ENCODE measurements at places on chromosomes 2 and 18.

DNA sequence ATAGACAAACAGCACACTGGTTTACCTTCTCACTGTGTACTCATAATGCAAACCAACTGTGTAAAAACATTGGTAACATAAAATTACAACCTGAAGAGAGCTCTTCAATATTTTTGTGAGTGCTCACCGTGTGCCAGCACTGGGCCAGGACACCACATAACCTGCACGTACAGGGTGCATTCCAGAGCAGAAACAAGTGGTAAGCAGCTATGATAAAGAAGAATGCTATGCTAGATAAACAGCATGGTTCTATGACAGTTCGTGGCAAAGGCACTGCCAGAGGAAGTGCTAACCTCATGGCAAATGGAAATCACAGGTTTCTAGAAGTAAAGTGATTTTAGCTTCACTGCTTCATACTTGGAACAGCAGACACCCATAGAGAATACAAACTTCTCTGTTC, 343.5 kb downstream of the MTX2 start:
- no peak for DNase-seq

- peak; percentile 53 for DNase-seq
Observed at GRCh38 chr2:20580690-20581437, 70.0 kb downstream of the HS1BP3 start.

DNA sequence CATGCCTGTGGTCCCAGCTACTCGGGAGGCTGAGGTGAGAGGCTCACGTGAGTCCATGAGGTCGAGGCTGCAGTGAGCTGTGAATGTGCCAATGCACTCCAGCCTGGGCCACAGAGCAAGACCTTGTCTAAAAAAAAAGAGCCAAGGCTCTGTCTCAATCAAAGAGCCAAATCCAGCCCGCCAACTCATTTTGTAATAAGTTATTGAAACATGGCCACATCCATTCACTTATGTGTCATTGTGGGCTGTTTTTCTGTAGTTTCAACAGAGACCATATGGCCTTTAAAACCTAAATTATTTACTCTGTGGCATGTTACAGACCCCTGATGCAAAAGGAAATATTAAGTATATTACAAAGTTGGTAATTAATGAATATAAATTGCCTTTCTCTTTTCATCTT, 60.8 kb downstream of the GPR39 start:
- no peak for DNase-seq

GRCh38 chr2:176407706-176408105, 138.5 kb downstream of the MTX2 start:
- DNase-seq, result no peak

GRCh38 chr2:201957091-201957490, 76.6 kb upstream of the FZD7 start:
- DNase-seq, result no peak

DNA sequence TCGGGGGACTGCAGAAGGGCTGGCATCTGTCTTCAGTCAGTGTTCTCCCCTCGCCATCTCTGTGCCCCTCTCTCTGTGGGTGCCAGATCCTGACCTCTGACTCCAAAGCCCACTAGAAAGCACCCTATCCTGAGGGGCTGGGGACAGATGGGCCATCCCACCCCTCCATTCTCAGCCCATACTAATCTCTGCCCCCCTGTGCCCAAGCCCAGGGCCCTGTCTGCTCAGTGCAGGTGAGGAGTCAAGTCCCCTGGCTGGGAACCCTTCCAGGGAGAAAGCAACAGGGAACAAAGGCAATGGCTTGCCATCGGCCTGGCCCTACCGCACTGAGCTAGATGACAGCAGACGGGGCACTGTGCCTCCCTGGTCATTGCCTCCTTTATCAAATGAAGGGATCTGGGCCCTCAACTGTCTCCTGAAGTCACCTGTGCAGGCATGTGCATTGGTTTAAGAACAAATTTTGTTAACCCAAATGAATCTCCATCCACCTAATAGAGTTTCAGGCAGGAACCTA, 42.7 kb upstream of the ID2 start:
- no peak for DNase-seq

GRCh38 chr2:65116645-65117044, 13.3 kb downstream of the RAB1A start:
- DNase-seq, result no peak

DNA sequence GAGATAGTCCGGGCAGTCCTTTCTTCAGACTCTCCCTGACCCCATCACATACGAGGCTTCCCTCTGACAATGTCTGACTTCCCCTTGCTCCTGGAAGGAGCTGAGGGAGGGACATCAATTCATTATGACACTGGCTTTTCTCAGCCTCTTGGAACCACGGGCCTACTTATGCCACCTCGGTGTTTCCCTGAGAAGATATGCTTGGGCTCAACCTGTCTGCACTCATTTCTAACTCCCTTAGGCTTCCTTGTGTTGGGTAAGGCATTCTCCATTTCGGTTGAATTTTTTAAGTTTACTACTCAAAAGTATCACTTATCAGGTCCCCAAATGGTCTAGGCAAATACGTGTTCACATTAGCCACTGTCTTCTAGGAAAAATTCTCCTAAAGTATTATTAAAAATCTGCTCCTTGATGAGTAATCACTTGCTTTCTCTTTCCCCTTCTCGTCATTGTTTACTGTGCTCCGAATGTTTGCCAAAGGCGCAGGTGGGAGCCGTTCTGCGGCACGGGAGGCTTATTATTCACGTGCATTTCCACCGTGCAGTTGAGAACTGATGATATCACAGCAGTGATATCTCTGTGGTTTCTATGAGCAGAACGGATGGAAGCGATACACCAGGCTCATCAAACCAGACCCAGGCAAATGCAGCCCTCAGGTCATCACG, 33.1 kb downstream of the ARL4C start:
- no peak for DNase-seq

GRCh38 chr2:201918616-201919307, 112.4 kb downstream of the CDK15 start:
- no peak for DNase-seq

DNA sequence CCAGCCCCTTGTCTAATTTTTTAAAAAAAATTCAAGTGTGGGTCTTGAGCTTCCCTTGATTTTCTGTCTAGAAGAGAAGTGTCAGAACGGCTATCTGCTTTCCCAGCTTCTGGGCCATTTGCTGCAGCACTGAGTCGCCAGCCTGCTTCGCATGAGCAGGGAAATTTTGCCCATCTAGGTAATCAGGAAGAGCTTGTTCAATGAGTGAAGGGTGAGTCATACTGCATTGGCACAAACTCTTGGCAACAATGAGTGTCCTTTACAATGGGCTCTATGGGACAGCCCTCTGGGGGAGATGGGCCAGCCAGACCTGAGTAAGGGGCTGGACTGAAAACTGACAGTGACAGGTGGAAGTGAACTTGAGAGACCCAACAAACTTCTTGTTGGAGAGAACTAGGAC, 2.4 kb upstream of the RNF144A start:
- no peak for DNase-seq

DNA sequence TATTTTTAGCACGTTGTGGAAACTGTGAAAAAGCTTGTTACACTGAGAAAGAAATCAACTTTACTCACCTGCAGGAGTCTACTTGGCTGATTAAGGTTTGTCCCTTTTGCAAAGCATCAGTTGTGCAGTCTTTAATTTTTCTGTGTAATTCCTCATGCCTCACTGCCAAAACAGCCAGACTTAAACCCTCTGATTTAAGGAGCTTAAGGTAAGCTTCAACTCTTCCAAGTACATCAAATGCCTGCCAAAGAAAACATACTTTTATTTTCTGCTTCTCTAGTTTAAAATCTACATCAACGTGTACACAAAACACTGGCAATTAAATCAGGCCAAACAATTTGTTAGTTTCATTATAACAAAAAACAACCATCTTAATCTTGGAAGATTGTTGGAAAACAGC, 98.0 kb upstream of the TTN start:
- DNase-seq, result no peak

DNA sequence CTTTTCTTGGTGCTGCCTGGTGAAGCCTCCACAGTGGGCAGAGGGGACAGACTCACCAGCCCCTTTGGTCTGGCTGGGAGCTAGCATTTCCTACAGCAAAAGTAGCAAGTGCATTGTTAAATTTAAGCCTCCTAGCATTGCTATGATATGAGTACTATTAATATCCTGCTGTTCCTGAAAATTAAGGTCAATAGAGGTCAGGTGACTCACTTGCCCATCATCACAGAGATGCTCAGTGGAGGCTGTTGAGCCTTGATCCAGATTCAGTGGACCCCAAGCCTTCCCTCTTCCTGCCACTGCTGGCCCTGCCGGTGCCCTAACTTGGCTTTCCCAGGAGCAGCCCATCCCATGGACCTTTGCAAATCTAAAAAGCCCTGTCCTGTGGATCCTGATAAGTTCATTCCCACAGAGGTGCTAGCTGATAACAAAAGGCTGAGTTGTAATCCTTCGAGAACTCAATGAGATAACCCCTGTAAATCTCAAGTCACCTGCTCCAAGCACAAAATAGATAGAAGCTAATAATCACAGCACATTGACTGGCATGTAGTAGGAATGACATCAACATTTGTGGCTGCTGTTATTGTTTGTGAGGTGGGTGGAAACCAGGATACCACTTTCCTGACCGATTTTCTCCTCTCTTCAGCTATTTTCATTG, 84.4 kb downstream of the THNSL2 start:
- DNase-seq, result no peak

GRCh38 chr2:83565181-83565580, 893.9 kb downstream of the SUCLG1 start:
- DNase-seq, result no peak

GRCh38 chr2:63796796-63797195, 44.9 kb upstream of the UGP2 start:
- DNase-seq, result no peak

GRCh38 chr2:164974221-164974620, 18.9 kb upstream of the SLC38A11 start:
- DNase-seq, result no peak

DNA sequence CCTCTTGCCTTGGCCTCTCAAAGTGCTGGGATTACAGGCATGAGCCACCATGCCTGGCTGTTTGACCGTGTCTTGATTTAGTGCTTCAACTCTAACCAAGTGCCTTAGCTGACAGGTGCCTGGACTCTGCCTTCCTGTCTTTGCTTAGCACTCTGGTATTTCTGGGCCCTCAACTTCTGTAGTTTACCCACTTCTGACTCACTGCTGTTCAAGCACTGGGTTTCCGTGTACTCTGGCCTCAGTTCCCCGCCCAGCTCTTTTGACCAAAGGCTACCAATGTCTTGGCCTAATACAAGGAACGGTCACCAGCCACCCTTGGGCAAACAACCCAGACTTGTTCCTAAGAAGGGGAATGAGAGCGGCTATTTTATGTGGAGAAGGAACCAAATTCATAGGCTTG, 35.7 kb upstream of the CABLES1 start:
- no peak for DNase-seq

DNA sequence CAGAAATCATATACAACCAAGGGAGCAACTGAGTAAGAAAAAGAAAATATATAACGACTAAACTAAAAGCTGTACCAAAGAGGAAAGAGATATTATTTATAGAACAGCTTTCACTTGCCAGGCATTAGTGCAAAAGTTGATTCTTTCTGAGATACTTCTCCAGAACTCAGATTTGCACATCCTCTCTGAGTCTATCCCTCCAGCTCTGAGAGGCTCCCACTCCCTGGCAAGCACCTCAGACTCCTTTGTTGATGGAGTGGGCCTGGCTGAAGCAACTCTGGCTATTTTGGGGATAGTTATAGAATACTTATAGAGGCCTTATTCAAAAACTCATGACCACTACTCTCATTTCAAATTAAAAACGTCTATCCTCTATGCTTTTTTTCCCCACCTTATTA, 501.6 kb upstream of the TNP1 start:
- no peak for DNase-seq

DNA sequence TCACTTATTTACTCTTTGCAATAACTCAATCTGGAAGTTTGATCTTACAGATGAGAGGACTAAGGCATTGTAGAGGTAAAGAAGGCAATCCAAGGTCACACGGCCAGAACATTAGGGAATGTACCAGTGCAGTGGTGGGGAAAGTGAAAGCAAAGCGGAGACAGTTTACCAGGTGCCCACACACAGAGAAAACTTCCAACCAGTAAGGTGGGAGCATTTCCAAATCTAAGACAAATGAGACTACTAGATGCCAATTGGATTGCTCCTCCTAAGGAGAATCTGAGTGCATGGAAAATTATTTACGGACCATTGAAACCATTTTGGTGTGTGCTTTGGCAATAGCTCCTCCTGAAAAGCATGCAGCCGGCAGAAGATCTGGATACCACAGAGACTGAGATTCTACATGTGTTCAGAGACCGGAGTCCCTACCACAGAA, 34.9 kb downstream of the SLC20A1 start:
- no peak for DNase-seq

- DNase-seq, result no peak
Observed at GRCh38 chr2:20013126-20013849, 820 bp upstream of the MATN3 start.

DNA sequence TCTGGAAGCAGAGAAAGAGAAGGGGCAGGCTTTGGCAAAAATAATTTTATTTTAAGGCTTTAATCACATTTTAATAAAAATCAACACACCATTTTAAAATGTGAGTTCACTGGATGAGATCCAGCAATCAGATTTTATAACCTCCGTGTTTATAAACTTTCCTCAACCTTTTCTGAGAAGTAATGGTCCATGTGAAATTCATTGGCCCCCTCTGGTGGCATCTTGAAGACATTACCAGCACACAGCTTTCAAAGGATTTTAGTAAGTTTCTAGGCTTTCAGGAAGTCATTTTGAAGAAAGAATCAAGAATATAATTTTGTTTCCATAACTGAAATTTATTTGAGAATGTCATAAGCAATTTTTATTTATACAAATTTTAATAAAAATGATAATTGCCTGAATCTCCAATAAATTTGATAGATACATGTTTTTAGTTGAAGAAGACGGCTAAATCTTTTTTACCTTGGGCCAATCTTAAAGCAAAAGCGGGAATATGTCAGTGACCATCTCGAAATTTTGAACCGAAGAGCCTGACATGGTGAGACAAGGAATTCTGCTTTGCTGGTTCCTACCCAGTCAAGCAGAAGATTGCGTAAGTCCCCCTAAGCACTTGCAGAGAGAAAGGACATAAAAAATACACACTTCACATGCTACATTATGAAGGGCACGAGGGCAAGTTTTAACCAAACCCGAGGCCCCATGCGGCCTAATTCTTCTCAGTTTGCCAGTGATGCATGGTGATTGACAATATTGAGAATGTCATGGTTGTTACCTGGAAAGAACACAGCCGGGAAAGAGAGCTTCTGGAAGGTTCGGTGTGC, 128.4 kb upstream of the CBLN2 start:
- DNase-seq, result no peak

DNA sequence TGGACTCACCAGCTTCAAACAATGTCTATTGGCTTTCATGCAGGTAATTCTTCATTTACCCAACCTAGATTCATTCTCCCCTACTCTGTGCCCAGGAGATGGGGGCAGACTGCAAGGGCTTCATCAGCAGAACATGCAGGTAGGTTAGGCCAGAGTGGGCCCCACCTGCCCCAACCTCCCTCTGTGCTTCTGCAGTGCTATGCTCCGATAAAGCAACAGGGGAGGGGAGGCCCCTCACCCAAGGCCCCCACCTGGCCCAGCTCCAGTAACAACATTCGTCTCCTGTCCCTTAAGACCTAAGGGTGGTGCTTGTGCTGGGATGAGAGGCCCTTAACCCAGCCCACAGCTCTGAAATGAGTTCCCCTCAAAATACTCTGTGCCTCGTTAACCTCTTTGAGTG, 16.7 kb upstream of the GYPC start:
- DNase-seq, result no peak

GRCh38 chr2:143847257-143847656, 672.7 kb downstream of the ZEB2 start:
- DNase-seq, result no peak

All from islet precursor cell (in vitro differentiated cells).